Renal pelvis (tissue), 12 donors: ENCODE measurements at places on chromosomes 2 and 18.

- DNase-seq = no peak
Measured at GRCh38 chr2:9391961-9392720, 31.2 kb downstream of the ITGB1BP1 start.

DNA sequence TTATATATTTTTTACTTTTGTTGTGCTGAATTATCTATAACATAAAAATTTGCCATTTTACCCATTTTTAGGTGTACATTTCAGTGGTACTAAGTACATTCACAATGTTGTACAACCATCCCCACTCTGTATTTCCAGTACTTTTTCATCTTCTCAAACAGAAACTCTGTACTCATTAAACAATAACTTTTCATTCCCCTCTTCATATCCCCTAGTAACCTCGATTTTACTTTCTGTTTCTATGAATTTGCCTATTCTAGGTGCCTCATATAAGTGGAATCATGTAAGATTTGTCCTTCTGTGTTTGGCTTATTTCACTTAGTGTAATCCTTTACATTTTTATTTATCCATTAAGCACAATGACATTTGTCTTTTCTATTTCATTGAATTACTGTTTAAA lies 51.3 kb downstream of the GTF2A1L start:
- no peak for DNase-seq

- DNase-seq = no peak
Measured at GRCh38 chr18:56097621-56098020, 509.6 kb upstream of the TCF4 start.

GRCh38 chr18:27540111-27540510 lies 355.0 kb upstream of the CHST9 start:
- peak; percentile 30 for DNase-seq

GRCh38 chr2:27139310-27139709 lies at the start of gene PRR30:
TSS of gene PRR30 (minus strand) at chr2:27139410. CDS start at chr2:27138329, 1,081 bp downstream.
- no peak for DNase-seq

GRCh38 chr18:678482-679182 lies 21.2 kb downstream of the TYMS start:
- DNase-seq = no peak

GRCh38 chr2:23563673-23564614 lies 179.0 kb downstream of the KLHL29 start:
- no peak for DNase-seq

- DNase-seq = no peak
Measured at GRCh38 chr2:26670171-26670570, 22.4 kb upstream of the KCNK3 start.

- peak; percentile 47 for DNase-seq
Measured at GRCh38 chr2:39851651-39852110, 72.6 kb upstream of the THUMPD2 start.

- DNase-seq = no peak
Measured at GRCh38 chr2:217270485-217271121, 410.7 kb upstream of the TNP1 start.

DNA sequence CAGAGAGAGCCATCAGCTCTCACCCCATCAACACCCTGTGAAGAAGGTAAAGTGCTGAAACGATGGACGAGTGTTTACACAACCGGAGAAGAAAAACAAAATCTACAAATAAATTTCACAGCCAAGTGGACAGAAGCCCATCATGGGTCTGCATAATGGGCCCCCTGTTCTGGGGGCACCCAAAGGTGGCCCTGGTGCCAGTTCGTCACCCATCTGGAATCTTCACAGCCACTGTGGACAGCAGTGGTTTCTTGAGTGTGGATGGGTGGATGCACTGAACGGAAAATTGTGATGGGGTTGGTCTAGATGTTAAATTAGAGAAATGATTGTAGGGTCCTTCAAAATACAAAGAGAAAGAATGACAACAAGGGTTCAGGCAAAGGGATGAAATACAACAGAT lies 38.8 kb downstream of the ANKMY1 start:
- DNase-seq = no peak

DNA sequence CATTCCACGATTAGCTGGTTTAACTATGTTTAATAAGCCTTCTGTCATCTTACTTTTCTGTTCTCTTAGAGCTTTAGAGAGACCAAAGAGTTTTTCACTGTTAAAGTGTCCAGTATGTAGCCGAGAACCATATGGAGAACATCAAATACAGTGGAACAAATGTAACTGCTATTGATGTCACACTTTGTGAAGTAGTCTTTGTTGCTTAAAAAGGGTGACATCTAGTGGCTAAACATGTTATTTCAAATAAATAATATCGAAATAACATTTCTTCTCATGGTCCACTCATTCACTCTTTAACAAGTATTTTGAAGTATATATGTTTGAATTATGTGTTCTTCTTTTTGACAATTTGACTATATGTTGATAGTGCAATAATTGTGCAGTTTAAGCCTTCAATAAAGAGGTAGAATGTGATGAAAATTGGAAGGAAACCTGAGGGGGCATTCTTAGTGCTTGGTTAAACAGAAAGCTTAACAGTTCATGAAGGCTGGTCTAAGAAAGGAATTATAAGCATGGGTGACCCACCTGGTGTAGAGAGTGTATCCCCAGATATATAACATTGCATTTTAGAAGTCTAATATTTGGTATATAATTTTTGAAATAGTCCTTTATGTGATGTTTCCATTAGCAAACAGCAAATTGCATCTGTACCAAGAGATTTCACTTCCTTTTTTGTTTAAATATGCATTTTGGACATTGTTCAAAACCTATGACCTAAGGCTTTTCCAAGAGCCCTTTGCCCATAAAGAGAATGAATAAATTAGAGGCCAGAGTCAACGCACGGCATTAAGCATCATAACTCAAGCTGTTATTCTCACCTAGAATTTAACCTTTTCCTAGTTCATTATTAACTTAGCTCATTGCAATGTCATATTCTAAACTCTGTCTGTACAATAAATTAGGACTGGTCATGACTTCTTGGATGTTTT lies 112.1 kb downstream of the KYNU start:
- DNase-seq = peak; percentile 76

DNA sequence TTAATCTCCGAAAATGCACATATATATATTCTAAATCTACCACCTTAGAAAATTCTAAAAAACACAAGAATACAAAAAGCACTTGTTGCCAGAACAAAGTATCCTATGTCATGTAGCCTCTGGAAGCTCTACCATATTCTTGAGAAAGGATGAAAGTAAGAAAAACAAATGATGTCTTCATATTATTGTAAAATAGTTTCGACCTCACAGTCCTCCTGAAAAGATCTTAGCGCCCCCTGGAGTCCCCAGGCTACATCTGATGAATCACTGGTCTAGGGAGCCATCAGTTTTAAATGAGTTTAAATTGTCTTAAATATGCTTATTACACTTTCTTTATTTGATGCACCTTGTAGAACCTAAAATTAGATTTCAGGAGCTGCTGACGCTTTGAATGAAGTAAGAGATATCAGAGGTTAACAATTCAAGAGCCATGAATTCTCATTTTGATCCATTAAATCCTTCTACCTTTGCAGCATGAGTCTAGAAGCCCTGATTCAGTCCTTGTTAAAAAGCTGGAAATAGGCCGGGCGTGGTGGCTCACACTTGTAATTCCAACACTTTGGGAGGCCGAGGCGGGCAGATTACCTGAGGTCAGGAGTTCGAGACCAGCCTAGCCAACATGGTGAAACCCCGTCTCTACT lies 138.8 kb downstream of the MCFD2 start:
- DNase-seq = peak; percentile 52

- no peak for DNase-seq
Measured at GRCh38 chr2:135694711-135695110, 46.9 kb upstream of the UBXN4 start.

DNA sequence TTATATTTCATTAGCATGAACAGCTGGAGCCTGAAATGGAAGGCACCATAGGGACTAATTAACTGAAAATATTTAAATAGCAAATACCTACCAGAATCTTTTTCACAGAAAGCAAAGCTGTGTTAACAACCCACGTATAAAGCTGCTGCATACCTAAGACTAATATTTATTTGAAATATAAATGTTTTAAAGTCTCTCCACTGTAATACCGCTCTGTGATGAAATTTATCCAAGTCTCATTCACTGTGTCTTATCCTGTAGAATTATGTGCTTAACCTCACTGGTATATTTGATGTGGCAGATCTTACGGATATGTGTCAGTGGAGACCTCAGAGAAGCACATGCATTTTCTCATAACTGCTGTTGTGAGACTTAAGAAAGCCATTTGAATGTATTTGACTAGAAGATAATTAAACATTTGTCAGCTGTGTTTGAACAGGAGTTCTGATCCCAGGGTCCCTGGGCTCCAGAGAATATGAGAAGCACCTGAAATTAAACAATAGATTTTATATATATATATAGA lies 373.3 kb downstream of the ZNF804A start:
- DNase-seq = no peak

GRCh38 chr2:25184254-25184653 lies 15.9 kb upstream of the POMC start:
- DNase-seq = no peak

GRCh38 chr2:12270876-12271588 lies 445.7 kb upstream of the TRIB2 start:
- no peak for DNase-seq

GRCh38 chr18:2009942-2010697 lies 561.2 kb downstream of the METTL4 start:
- DNase-seq = no peak

- no peak for DNase-seq
Measured at GRCh38 chr18:62863579-62864001, 148.2 kb downstream of the PHLPP1 start.

DNA sequence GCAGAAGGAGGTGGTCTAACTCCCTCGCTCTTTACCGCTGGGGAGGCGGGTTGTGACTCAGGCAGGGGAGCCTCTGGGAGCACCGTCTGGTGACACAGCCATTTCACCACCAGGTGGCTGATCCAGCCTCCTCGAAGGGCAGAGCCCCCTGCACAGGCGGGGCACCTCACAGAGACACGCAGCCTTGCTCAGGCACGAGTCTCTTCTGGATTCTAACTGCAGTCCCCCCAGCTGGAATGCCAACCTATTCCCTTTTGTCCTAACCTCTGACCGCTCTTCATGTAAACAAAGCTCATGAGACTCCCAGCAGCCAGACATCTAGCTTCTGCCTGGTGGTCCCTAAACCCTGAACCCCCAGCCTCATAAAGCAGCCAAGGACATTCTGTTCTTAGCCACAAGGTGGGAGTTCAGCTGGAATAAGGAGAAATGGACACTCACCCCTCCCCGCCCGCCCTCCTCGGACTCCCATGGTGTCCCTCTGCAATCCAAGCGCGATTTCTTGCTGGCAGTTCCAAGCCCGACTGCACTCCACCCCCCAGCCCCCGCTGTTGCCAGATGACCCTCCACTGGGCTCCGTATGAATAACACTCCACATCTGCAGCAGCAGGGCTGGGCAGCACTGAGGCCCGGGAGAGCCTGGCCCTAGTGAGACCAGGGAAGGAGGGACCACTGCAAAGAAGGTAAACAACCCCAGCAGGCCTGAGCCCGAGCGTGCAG lies 84.3 kb downstream of the TNS1 start:
- DNase-seq = no peak

- no peak for DNase-seq
Measured at GRCh38 chr2:65786765-65787164, 354.4 kb upstream of the SPRED2 start.

- no peak for DNase-seq
Measured at GRCh38 chr2:22957446-22957845, 427.5 kb upstream of the KLHL29 start.

- peak; percentile 68 for DNase-seq
Measured at GRCh38 chr2:71852141-71852711, 295.4 kb downstream of the CYP26B1 start.

DNA sequence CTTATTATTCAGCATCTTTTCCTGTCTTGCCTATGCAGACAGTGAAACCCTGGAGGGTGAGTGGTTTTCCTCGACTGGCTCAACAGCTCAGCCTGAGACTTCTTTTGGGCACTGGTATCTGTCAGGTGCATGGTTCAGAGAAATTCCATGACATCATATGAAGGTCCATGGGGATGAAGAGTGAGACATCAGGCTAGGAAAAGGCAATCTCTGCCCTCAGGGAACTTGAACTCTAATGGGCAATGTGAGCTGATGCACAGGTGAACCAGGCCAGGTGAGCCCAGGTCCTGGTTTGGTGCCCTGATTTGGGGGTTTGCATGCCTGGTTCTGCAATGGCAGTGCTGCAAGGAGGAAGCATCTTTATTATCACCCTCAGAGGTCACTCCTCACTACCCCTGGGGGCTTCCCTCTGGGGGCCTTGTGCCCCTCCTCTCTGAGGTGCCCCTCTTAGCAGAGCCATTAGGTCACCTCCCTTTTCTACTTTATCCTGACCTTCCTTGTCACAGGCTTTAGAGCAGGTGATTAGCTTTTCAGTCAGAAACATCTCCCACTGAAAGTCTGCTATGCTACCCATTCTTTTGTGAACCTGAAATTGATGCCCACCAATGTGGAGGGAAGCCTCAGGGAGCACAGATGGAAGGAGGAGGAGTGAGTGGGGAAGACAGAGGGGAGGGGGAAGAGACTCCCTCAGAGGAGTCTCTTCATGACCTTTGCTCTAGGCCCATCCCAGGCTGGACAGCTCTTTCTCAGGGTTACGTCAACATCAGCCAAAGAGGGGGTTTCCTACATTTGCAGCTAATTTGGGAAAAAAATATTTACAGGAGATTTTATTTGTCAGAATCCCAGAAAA lies 47.3 kb downstream of the MERTK start:
- no peak for DNase-seq

GRCh38 chr18:23573626-23574431 lies 12.5 kb downstream of the NPC1 start:
- DNase-seq = no peak

GRCh38 chr2:216188956-216189355 lies 79.8 kb downstream of the XRCC5 start:
- no peak for DNase-seq

DNA sequence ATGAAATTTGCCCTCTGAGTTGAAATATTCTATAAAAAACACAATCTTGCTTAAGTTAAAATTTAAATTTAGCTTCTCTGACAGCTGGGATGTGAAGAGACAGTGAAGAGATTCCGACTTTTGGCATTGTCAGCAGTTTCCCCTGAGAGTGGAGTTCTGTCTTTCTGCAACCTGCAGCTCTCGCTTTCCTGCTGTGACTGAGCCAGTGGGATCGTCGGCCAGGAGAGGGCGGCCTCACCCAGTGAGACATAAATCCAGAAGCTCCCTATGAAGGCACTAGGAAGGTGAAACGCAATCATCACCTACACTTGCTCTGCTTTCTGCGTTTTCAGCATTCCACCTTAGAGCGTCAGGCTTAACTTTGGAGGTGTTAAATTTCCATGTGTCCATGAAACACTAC lies 75.4 kb upstream of the HNMT start:
- DNase-seq = peak; percentile 9

GRCh38 chr2:25035537-25036220 lies 6.2 kb upstream of the EFR3B start:
- DNase-seq = no peak

DNA sequence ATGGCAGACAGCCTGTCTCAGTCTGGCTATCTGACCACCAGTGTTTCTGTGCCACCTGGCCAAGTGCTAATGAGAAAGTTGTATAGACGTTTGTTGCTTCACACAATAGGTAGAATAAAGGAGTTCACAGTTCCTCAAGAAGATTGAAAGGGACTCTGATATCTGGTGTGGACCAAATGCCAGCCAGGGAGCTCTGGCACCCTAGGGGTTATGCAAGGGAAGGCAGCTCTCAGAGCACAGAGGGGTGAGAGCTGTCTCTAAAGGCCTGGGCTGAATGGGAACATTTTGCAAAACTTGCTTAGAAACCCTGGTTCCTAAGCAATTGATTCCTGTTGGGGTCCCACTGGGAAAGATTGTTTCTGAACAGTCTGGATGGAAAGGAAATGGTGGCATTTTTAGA lies 553.8 kb downstream of the EPHA4 start:
- no peak for DNase-seq

- DNase-seq = peak; percentile 84
Measured at GRCh38 chr2:65382776-65383357, 49.5 kb downstream of the SPRED2 start.

GRCh38 chr18:64100116-64100922 lies 48.6 kb downstream of the LINC00305 start:
- peak; percentile 58 for DNase-seq
